GM23338 (cell line): ENCODE measurements at places on chromosomes 5 and 9.

- no peaks in the 10 kb centered on the region for H3K27me3 ChIP-seq
- H3K4me1 ChIP-seq: no peaks in the 10 kb centered on the region
- DNase-seq: no peak
These were observed 36.4 kb downstream of the GARNL3 start for GRCh38 chr9:127300886-127301447.

DNA sequence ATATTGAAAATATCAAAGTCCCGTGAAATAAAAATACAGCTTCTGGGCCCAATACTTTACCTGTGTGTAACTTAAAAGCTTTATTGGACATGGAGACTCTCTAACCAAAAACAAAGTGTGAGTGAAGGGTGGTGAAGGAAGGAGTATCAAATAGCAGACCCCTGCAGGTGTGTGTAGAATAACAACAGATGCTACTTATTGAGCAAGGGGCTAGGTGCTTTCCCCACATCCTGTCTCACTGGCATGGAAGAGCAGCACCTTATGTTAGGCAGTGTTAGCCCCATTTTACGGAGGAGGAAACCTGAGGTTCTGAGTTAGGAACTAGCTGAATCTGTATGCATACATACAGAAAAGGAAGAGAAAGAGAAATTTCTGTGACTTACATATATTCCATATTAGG is 21.8 kb downstream of the SLIT3 start:
- H3K36me3 ChIP-seq: no peaks in the 10 kb centered on the region
- peaks cover 18% of the 10 kb centered on the region for H3K4me1 ChIP-seq
- DNase-seq: peak; percentile 57
- H3K4me3 ChIP-seq: no peak overlapping the region
- H3K27me3 ChIP-seq: no peaks in the 10 kb centered on the region

- H3K4me1 ChIP-seq: no peaks in the 10 kb centered on the region
- no peak for DNase-seq
- H3K4me3 ChIP-seq: no peak overlapping the region
- H3K36me3 ChIP-seq: no peaks in the 10 kb centered on the region
- H3K27me3 ChIP-seq: no peaks in the 10 kb centered on the region
- H3K27ac ChIP-seq: no peak overlapping the region
These were observed 85.2 kb upstream of the HTR4 start for GRCh38 chr5:148739524-148739923.

GRCh38 chr5:109654455-109654854 is 35.3 kb upstream of the MAN2A1 start:
- H3K4me3 ChIP-seq: no peak overlapping the region
- DNase-seq: no peak
- H3K4me1 ChIP-seq: no peaks in the 10 kb centered on the region
- no peaks in the 10 kb centered on the region for H3K27me3 ChIP-seq
- H3K27ac ChIP-seq: no peak overlapping the region
- H3K36me3 ChIP-seq: no peaks in the 10 kb centered on the region

GRCh38 chr5:73612799-73613198 is 13.2 kb upstream of the ARHGEF28 start:
- H3K36me3 ChIP-seq: no peaks in the 10 kb centered on the region
- DNase-seq: no peak
- no peaks in the 10 kb centered on the region for H3K4me1 ChIP-seq
- no peaks in the 10 kb centered on the region for H3K27me3 ChIP-seq
- no peak overlapping the region for H3K4me3 ChIP-seq

GRCh38 chr5:156667616-156668015 is 182.5 kb upstream of the PPP1R2B start:
- H3K4me1 ChIP-seq: peaks cover 18% of the 10 kb centered on the region
- no peak for DNase-seq
- no peak overlapping the region for H3K4me3 ChIP-seq
- H3K27me3 ChIP-seq: no peaks in the 10 kb centered on the region
- H3K27ac ChIP-seq: no peak overlapping the region

DNA sequence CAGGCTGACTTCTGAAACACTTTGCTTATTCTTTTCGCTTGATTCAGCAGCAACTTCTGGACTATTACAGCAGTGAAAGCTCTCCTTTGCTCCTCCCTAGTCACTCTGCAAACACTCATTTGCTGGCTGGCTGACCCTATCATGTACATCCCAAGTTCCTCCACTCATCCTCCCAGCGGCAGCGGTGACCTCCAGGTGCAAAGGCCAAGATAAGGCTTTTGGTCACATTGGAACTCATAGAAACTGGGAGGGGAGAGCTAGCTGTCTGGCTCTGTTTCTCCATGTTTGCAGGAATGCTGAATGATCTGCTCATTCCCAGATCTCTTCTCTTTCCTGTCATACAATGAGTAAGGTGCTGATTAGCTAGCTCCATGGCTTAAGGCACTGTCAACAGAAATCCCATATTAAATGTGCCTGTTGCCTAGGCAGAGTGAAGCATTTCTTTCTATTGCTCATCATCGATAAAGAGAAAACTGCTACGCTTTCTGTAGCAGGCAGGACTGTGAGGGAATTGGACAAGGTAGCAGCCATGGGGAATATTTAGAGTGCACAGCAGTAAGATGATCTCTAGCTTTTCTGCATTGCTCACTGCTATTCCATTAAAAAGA is 250.5 kb upstream of the PDE4D start:
- H3K4me3 ChIP-seq: no peak overlapping the region
- DNase-seq: no peak
- H3K27me3 ChIP-seq: no peaks in the 10 kb centered on the region
- no peaks in the 10 kb centered on the region for H3K36me3 ChIP-seq

DNA sequence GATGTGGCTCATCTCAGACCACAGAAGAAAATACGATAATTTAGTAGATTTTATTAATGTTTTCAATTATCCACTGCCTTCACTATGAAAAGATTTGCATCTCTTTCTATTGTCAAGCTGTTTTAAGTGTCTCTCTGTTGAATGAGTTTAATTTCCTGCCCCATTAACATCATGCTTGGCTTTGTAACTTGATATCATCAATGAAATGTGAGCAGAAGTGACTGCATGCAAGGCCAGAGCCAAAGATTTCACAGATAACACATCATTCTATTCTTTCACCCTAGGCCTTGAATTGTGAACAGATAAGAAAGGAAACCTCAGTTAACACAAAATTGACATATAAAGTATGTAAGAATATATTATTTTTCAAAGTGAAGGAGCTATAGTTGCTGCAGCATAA is 986.4 kb upstream of the CDH18 start:
- peak; percentile 6 for DNase-seq
- no peak overlapping the region for H3K4me3 ChIP-seq
- no peaks in the 10 kb centered on the region for H3K36me3 ChIP-seq
- H3K4me1 ChIP-seq: 0 out of 2 replicates have a peak, but pooled peaks cover 7% of the 10 kb centered on the region

- no peaks in the 10 kb centered on the region for H3K4me1 ChIP-seq
- H3K4me3 ChIP-seq: no peak overlapping the region
- peak; percentile 24 for DNase-seq
- no peaks in the 10 kb centered on the region for H3K36me3 ChIP-seq
- H3K27ac ChIP-seq: no peak overlapping the region
These were observed 91.1 kb upstream of the TBCA start for GRCh38 chr5:77867194-77867691.

- no peaks in the 10 kb centered on the region for H3K27me3 ChIP-seq
- no peaks in the 10 kb centered on the region for H3K4me1 ChIP-seq
- no peak overlapping the region for H3K4me3 ChIP-seq
- DNase-seq: no peak
- no peaks in the 10 kb centered on the region for H3K36me3 ChIP-seq
- H3K27ac ChIP-seq: no peak overlapping the region
These were observed 66.2 kb upstream of the SSBP2 start for GRCh38 chr5:81817086-81817485.

- H3K4me3 ChIP-seq: peak overlapping the region; percentile 86
- H3K4me1 ChIP-seq: peaks cover 9% of the 10 kb centered on the region
- H3K36me3 ChIP-seq: no peaks in the 10 kb centered on the region
- peak overlapping the region; percentile 100 for H3K27ac ChIP-seq
- peak; percentile 97 for DNase-seq
These were observed 53.5 kb upstream of the TJP2 start for GRCh38 chr9:69120380-69121154.

- no peaks in the 10 kb centered on the region for H3K27me3 ChIP-seq
- peaks cover 10% of the 10 kb centered on the region; the same call in 1 of the 2 replicates for H3K4me1 ChIP-seq
- no peak overlapping the region for H3K4me3 ChIP-seq
- no peaks in the 10 kb centered on the region for H3K36me3 ChIP-seq
These were observed 988.7 kb upstream of the ARRDC3 start for GRCh38 chr5:92371889-92372235.

DNA sequence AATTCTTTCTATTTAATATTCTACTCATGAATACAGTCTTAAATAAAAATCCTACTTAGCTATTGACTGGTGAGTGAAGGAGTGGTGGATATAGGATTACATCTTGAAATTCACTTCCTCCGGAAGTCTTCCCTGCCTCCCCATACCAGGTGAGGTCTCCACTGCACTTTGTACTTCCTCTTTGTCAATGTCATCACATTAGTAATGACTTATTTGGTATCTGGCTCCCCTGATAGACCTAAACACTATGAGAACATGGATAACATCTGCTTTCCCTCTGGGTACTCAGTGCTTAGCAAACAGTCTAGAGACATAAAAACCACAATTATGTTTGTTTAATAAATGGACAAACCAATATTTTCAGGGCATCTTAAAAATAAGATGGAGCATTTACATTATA is 532.1 kb downstream of the PDE4D start:
- H3K4me1 ChIP-seq: peaks cover 28% of the 10 kb centered on the region
- no peaks in the 10 kb centered on the region for H3K36me3 ChIP-seq
- no peak overlapping the region for H3K27ac ChIP-seq
- DNase-seq: no peak
- no peak overlapping the region for H3K4me3 ChIP-seq
- H3K27me3 ChIP-seq: no peaks in the 10 kb centered on the region

- no peak overlapping the region for H3K4me3 ChIP-seq
- H3K27ac ChIP-seq: no peak overlapping the region
- peaks cover 7% of the 10 kb centered on the region for H3K4me1 ChIP-seq
- H3K36me3 ChIP-seq: 0 out of 2 replicates have a peak, but pooled peaks cover 3% of the 10 kb centered on the region
- DNase-seq: no peak
- H3K27me3 ChIP-seq: no peaks in the 10 kb centered on the region
These were observed 128.5 kb upstream of the VLDLR start for GRCh38 chr9:2493109-2493508.

DNA sequence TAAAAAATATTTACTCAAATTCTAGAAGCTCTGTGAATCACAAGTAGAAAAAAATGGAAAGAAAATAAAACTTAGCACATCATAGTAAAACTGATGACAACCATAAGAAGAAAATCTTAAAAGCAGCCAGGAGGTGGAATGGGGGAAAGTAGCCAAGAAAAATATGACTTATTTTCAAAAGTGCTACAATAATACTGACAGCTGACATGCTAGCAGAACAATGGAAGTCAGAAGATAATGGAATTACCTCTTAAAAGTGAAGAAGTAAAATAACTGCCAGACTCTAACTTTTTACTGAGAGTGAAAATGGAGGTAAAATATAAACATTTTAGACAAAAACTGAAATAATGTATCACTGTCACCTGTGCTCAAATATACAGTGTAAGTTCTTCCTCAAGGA is 532.2 kb upstream of the SGCD start:
- H3K4me1 ChIP-seq: no peaks in the 10 kb centered on the region
- H3K36me3 ChIP-seq: no peaks in the 10 kb centered on the region
- no peak overlapping the region for H3K4me3 ChIP-seq
- peak; percentile 2 for DNase-seq
- no peak overlapping the region for H3K27ac ChIP-seq

- H3K4me1 ChIP-seq: peaks cover 30% of the 10 kb centered on the region
- no peaks in the 10 kb centered on the region for H3K36me3 ChIP-seq
- peak; percentile 39 for DNase-seq
- H3K27ac ChIP-seq: no peak overlapping the region; the same call in 1 of the 2 replicates
- no peak overlapping the region for H3K4me3 ChIP-seq
These were observed 305.2 kb downstream of the EFNA5 start for GRCh38 chr5:107365320-107366109.

DNA sequence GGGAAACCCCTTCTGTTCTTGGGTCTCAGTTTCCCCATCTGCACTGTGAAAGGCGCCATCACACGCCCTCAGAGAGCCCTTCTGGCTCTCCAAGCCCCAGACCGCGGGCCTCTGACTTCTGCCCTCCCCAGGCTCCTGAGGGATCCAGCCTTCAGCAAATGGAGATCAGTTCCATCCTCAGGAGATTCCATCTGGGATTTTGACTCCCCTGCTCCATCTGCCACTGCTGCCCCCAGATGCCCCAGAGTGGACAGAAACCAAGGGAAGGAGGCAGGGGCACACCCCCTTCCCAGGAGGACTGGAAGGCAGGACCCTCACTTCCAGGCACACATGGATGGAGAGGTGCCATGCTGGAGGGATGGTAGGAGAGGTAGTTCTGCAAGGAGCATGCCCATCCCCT is 18.7 kb upstream of the RPS14 start:
- no peaks in the 10 kb centered on the region for H3K27me3 ChIP-seq
- no peak overlapping the region for H3K27ac ChIP-seq
- H3K4me1 ChIP-seq: peaks cover 26% of the 10 kb centered on the region
- DNase-seq: no peak
- H3K4me3 ChIP-seq: no peak overlapping the region

DNA sequence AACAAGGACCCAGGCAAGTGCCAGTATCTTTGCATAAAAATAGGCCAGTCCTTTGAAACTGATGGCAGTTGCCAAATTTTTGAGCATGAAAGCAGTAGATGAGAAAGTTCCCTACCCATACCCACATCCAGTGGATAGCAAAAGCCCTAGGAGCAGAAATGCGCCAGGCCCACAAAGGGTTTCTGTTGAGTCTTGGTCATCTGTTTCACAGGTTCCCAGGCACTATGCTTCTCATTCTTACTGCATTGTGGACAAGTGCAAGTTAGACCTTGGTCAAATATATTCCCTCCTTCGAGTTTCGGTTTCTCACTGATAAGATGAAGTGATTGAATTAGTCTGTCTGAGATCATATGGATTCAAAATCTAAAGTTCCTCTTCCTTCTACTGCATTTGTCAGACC is 152.3 kb downstream of the NR3C1 start:
- no peak overlapping the region for H3K4me3 ChIP-seq
- no peaks in the 10 kb centered on the region for H3K27me3 ChIP-seq
- H3K27ac ChIP-seq: no peak overlapping the region
- H3K4me1 ChIP-seq: no peaks in the 10 kb centered on the region

DNA sequence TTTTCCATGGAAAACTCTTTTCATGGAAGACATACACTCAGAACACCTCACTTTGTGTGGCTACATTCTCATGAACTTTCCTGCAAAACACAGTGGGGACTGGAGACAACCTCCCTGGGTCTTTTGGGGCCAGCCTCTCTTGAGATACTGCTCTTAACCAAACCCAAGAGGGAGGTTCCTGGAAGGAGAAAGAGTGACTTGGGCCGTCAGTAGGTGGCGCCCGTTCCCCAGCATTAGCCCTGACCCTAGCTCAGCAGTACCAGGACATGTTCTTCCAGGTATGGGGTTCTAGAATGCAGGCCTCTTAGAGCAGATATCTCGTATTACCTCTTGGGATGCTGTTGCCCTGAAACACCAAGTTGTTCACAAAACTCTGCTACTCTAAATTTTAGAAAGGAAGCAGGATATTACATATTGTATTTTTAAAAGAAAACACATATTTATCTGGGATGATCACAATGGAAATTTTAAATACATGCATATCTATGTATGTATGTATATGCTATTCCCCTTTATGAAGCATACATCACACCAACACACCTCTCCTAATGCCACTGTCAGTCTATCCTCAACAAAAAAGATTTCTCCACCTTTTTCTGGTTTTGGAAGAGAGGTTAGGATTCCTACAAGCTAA is 15.8 kb upstream of the GLIS3 start:
- DNase-seq: peak; percentile 89
- H3K4me3 ChIP-seq: no peak overlapping the region
- H3K27ac ChIP-seq: no peak overlapping the region
- H3K36me3 ChIP-seq: no peaks in the 10 kb centered on the region
- no peaks in the 10 kb centered on the region for H3K4me1 ChIP-seq
- H3K27me3 ChIP-seq: no peaks in the 10 kb centered on the region
